Fibroblast of skin of left quadriceps (primary cell): ENCODE measurements at places on chromosomes 6 and 20.

DNA sequence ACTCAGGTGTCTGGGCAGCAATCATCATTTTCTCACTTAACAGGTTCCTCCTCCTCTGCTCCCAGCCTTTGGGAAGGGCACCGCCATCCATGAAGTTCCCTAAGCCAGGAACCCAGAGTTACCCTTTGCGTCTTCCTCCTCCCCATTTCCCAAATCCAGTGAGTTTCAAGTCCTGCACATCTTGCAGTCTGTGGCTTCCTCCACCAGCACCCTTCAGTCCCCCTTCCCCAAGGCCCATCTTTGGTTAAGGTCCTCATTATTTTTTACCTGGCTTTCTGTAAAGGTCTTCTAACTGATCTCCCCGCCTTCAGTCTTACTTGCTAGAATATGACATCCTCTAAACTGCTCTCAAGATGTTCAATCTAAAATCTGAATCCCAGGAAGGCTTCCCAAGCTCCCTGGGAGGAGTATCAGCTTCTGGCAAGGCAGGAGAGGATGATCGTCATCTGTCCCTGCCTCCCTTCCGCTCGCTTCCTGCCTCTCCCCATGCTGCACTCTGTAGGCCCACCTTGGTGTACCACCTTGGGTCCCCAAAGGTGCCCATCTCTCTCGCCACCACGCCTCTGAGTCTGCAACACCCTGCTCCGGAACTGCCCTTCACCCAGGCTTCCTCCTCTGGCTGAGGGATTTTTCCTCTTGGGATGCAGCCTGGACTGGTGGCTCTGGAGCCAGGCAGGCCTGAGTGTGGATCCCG lies 11.4 kb upstream of the DUSP22 start:
- no peak for DNase-seq

DNA sequence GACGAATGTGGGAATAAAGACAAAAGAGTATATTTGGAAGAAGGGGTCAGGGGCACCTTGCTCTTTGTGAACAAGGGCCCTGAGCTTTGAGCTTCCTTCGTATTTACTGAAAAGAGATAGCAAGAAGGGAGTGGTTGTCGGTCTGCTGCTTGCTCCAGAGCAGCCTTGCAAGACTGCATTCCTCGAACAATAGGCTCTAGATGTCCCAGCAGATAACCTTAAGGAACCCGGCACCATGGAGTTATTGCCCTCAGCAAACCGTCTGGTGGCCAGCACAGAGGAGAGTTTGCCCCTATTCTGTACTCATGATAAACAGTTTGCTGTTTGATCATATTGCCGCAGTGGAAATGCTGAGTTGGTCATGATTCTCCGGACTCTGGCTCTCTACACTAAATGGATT lies 22.7 kb downstream of the HLA-DRB1 start:
- no peak for DNase-seq

DNA sequence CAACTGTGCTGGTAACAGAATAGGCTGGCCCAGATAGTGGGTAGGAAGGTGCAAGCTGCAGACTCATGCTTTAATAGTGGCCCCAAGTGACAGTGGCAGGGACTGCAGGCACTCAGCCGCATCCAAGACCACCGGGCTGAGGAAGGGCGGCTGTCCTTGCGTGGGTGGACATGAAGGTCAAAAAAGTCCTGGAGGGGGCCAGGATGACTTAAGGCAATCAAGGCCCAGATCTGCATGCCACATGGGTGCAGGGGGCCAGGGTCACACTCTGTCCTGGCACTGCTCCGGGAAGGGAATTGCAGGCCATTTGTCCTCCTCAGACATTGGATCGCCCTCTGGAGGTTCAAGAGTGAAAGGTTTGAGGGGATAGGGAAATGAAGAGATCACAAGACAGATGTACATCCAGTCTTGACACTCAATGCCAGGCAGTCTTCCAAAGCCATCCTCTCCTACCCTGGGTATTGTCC lies 10.4 kb upstream of the VNN2 start:
- DNase-seq = no peak

DNA sequence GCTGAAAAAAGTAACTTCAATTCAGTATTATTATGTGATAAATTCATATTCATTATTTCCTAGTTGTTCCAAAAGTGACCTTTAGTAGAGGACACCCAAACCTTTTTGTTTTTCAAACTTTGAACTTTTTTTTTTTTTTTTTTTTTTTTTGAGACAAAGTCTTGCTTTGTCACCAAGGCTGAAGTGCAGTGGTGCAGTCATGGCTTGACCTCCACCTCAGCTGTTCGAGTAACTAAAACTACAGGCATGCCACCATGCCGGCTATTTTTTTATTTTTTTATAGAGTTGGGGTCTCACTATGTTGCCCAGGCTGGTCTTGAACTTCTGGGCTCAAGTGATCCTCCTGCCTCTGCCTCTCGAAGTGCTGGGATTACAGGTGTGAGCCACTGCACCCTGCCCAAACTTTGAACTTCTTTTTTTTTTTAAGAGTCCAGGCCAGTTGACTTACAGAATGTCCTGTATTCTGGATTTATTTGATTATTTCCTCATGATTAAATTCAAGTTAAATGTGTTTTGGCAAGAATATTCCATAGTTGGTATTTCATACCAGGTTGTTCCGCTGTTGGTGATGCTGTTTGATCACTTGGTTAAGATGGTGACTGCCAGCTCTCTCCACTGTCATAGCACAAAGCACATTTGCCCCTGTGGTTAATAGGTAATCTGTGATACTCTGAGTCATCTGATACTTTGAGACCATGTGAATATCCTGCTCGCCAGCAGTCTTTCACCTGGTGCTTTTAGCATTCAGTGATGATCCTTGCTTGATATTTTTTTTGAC lies 48.0 kb downstream of the VAPB start:
- no peak for DNase-seq

- no peak for DNase-seq
Observed at GRCh38 chr20:46055269-46055668, 26.3 kb downstream of the SLC12A5 start.

- DNase-seq = no peak
Observed at GRCh38 chr20:50344232-50345071, 153.8 kb downstream of the CEBPB start.

DNA sequence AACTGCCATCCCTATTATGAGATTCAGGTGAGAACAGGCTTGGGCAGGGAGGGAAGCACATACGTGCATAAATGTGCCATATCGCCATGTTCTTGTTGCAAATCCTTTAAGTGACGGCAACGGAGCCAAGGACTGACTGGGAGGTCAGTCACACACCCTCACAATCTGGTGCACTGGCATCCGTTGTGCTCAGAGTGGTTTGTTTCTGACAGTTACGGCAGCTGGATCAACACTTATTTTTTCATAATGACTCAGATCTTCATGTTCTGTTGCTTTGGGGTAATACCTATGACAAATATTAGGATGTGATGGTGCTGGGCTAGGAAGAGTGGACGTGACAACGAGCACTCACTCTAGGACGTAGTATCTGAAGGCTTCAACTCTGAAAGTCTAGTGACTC lies 56.2 kb upstream of the PREP start:
- DNase-seq = no peak

DNA sequence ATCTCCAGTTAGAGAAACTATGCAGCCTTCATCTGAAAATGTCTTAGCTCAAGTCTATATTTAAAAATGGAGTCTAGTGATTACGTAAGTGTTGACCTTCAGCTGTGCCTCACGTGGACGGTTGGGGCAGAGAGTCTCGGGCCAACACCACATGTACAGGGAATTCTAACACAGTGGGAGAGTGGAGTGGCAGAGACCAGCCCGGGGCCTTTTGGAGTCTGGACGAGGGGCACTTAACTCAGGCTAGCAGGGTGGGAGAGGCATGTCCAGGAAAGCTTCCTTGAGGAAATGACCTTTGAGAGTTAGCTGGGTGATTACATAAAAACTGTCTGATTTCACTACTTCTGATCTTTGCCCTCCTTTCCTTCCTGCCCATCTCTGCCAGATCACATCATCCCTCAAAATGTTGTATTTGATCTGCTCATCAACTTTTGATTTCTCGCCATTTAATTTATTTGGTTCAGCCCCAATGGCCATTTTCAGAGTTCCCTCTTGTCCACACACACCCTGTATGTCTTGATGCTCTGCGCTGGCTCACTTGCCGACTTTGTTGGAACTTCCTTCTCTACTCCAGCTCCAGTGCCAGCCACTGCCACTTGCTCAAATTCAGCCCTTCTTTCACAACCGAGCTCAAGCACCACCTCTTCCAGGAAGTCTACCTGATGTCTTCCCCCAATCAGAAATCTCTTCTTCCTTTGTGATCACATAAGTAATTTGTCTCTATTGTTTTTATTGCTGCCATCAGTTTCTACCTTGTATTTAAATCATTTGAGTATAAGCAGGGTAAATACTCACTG lies 2.6 kb downstream of the ARMC2 start:
- DNase-seq = no peak

DNA sequence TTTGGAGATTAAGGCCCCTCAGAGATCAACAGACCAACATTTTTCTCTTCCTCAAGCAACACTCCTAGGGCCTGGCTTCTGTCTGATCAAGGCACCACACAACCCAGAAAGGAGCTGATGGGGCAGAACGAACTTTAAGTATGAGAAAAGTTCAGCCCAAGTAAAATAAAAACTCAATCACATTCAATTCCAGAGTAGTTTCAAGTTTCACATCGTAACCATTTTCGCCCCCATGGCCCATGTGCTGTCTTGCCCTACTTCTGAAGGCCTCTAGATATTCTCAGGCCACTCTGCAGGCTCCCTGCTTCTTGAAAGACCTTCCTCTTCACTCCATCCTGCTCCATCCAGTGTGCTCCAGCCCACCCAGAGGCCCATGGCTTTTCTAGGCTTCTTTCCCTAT lies 4.2 kb downstream of the IL17A start:
- DNase-seq = no peak

- no peak for DNase-seq
Observed at GRCh38 chr6:2476376-2476775, 231.0 kb upstream of the GMDS start.

DNA sequence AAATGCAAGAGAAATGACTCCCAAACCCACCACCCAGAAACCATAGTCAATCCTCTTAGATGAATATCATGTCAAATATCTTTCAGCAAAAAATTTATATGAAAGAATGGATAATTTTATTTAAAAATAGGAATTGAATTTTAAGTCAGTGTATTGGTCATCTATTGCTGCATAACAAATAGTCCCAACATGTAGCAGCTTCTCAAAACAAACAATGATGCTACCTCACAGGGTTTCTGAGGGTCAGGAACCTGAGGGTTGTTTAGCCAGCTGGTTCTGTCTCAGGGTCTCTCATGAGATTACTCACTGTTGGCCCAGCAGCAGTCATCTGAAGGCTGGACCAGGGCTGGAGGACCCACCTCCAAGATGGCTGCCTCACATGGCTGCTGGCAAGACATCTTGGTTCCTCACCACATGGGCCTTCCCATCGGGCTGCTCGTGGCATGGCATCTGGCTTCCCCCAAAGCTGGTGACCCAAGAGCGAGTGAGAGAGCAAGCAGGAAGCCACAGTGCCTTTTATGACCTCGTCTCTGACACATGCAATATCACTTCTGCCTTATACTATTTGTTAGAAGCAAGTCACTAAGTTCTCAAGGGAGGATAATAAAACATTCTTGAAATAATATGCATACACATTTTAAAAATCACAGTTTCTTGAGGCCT lies 36.3 kb downstream of the BANF2 start:
- no peak for DNase-seq

GRCh38 chr6:15443119-15443830 lies 197.4 kb downstream of the JARID2 start:
- peak; percentile 59 for DNase-seq

GRCh38 chr6:147589739-147590250 lies 81.3 kb downstream of the SAMD5 start:
- no peak for DNase-seq

DNA sequence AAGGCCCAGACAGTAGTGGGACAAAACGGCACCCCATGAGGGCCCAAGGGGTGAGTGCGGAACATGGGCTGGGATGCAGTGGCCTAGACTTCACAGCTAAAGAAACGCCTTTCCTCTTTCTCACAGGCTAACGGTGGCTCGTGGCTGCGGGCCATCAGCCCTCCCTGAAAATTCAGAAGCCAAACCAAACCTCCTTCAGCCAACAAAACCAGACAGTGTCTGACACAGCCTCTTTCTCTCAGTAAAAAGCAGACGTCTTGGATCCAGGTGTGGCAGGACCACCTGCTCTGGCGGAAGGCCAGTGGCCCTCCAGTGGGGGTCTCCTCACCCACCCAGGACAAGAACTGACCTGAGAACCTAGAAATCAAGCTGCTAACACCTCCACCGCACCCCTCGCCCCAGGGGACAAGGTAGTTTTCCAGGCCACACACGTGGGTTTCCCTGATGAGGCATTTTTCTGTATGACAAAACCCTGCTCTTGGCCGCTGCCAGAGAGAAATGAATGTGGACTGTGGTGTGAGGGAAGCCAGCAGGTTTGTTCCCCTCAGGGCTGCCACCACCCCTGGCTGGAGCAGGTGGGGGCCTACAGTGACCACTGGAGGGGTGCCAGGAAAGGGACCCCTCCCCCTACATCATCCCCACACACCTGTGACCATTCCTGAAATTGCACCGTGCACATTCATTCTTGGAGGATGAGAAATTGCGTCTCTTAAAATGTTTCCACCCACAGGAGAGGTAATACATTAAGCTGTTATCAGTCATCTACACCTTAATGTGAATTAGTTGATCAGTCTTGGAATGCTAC lies 76.8 kb upstream of the PIM1 start:
- DNase-seq = no peak

DNA sequence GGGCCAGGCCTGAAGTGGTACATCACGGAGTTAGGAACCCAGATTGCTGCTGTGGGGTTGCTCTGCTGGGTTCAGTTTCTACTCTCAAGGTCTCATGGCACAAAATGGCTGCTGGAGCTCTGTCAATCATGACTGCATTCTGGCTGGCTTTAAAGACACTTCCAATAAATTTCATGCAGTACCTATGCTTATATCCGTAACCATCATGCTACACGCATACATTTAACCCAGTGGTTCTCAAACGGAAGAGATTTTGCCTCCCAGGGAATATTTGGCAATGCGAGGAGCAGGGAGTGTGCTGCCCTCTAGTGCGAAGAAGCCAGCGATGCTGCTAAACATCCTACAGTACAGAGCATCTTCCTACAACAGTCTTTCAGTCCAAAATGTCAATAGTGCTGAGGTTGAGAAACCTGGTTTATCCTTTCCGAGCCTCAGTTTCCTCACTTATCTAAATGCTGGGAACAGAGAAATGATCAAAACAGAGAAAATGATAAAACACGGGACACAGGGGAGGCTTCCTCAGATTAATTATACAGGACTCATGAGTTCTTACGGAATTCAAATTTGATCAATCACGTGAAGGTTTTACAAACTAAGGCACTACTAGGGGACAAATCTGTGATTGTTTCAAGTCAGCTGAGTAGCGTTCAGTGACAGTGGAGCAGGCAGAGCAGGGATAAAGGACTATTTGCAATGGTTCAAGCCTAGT lies 9.6 kb upstream of the SLC2A10 start:
- DNase-seq = no peak
